ENCODE measurements at places on chromosomes 13 and 19.

DNA sequence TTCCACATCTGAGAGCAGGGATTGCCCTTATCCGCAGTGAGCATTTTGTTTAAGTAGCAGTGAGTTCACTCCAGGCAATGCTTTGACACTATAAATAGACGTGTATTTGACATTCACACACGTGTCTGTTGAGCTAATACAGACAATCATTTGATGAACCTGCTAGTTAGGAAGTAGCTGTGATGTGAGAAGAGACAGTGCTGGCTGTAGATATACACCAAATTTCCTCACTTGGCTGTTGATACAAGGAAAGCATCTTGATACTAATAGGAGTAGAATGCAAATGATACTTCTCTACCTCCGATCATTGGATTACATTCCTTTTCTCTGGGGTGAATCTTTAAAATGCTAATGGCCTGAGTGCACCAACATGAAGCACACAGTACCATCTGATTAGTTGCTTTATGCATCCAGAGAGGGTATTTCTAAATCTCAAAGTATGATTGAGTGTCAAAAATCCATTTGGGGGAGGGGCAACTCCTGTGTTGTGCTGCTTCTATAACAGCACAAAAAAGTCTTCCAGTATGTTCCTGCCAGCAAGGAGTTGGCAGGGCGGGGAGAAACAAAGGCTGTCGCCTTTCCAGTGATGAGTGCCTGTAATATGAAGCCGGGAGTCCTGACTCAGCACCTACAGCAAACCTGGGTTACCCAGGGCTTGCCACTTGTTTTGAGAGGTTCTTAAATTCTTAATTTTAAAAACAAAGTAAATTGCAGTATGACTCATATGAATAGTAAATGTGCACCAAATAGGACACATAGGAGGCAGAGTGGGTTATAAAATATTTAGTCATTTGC is 7.0 kb downstream of the CUL4A start:
- peak; percentile 47 for DNase-seq

DNA sequence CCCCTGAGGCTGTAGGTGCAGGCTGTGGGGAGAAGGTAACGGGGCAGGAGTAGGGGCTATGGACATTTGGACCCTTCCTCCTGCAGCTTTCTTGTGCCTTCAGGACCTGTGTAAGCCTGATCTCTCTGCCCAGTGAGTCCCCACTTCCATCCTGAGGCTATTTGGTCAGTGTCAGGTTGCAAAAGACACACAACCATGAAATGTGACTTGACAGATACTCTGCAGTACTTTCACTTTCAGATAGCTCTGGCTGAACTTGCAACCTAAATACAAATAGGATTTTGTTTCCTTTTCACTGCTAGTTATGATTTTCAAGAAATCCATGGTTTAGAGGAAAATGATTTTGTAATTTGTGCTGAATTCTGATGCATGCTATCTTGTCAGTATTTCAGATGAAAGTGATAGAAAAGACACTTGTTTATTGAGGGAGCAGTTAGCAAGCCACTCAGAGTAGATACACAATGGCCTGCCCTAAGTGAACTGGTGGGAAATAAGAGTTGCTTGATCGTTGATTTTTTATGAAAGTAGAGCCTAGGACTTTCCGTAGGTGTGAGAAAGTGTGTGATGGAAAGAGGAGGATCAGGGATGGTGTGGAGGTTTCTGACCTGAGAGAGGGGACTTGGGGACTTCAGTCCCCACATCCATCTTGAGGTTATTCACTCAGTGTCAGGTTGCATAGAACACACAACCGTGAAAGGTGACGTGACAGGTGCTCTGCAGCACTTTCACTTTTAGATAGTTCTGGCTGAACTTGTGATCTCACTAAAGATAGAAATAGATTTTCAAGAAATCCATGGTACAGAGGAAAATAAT is 18.1 kb upstream of the EID2 start:
- no peak for DNase-seq

GRCh38 chr19:48487948-48488347 is 18.8 kb downstream of the CYTH2 start:
- DNase-seq: peak; percentile 53

GRCh38 chr19:737591-738093 is 13.3 kb upstream of the MISP start:
- DNase-seq: peak; percentile 38

- DNase-seq: peak; percentile 70
Measured at GRCh38 chr19:12838182-12838885, at the start of gene MAST1. MAST1 (plus strand) TSS chr19:12838515; CDS start chr19:12838573, 58 bp downstream.

- DNase-seq: no peak
Measured at GRCh38 chr19:40692212-40692551, 1.7 kb upstream of the NUMBL start.

DNA sequence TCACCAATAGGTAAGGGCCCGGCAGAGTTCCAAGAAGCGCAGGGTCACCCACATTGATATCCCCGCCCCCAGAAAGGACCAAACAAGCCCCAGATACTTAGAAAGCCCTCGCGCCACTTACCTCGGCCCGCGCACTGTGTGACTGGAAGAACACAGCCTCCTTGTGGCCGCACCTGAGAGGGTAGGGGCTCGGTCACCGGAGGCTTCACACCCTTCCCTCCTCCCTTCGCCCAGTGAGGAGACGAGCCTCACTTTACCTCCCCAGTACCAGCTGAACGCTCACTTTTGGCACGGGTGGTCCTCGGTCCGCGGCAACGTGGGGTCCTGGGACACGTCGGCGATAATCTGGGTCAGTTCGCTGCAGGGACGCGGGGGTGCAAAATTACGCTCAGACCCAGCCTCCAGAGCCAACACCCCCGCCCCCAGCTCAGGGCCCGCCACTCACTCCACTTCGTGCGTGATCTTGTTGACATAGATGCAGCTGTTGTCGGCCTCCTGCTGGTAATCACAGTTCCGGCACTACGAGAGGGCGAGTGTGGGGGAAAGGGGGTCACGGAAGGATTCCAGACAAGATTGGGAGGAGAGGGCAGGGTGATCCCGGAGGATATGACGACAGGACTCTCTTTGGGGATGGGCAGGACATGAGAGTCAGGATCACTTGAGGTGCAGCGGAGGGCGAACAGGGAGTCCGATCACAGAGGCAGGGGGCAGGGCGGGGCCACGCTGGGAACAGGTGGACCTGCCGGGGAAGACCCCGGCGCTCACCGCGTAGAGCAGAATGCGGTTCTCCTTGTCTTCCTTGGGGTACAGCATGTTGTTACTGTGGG is 568 bp downstream of the POLR2I start:
- peak; percentile 28 for DNase-seq

DNA sequence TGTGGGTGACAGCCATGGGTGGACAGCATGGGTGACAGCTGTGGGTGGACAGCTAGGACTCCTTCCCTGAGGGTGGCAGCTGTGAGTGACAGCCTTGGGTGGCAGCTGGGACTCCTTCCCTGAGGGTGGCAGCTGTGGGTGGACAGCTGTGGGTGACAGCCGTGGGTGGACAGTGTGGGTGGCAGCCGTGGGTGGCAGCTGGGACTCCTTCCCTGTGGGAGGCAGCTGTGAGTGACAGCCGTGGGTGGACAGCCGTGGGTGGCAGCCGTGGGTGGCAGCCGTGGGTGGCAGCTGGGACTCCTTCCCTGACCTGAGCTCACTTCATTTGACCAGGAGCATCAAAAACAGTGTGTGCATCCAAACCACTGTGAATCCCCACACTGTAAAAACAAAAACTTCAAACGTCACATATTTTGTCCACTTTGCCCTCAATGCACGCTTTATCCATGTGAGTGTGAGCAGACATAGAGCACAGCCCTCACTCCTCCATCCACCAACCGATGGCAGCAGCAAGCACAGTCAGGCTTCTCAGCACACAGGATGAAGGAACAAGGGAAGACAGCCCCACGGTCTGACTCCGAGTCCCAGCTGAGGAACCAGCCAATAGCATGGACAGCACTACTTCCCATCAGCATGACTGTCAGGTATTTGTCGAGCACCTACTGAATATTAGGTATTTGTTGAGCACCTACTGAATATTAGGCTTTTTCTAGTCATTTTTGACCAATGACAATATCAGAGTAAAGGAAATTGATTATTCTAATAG is 1.6 kb upstream of the CFAP97D2 start:
- DNase-seq: no peak

GRCh38 chr13:76799696-76800095 is 86.5 kb downstream of the KCTD12 start:
- DNase-seq: no peak

DNA sequence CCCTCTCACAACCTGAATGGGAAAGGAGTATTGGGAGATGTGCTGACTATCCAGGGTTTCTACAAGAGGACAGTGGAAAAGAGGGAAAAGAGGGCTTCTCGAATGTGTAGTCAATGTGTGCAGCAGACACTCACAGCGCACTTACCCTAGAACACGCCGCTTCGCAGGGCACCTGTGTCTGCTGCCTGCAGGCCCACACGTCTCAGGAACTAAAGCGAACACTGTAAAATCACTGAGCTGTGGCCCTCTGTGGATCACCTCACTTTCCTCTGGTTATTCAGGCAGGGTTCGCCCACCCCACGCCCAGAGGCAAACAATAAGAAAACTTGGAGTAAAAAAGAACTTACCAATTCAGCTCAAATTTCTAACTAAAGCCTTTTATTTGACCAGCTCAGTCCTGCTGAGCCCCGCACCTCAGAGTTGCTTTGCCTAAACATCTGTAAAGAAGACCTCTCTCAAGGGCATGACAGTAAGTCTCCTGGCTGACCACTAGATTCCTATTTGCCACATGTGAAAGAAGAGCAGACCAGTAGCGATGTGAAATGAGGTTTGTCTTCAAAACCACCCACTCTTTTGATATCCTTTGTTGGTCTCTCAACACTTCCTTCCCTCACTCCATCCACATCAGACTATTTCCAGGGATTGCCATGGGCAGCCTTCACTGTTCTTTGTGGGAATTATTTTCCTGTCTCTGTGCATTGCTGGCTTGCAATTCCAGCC is 19.3 kb upstream of the DOCK9 start:
- no peak for DNase-seq

DNA sequence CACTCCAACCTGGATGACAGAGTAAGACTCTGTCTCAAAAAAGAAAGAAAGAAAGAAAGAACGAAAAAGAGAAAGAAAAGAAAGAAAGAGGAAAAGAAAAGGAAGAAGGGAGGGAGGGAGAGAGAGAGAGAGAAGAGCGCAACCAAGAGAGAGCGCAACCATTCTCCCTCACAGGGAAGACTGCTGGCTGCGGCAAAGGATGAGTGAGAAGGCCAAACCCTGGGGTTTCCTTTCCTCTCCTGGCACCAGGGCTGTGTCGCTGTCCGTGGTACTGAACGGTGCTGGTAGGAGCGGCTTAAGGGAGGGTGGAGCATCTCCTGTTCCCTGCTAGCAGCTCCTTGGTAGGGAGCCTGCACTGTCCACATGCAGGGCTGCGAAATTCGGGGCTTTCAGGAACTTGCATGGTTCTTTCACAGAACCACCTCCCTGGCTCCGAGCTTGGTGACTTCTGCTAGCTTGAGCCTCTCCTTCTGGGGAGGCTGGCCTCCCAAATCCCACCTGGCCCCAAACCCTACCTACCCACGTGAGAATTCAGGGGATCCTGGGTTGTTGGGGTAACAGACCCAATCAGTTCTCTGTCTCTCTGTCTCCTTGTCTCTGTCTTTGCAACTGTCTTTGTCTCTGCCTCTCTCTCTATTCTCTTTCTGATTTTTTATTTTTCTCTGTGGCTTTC is 51.1 kb upstream of the ZNRF4 start:
- DNase-seq: peak; percentile 15

GRCh38 chr19:9381361-9381785 is 18.6 kb downstream of the ZNF177 start:
- DNase-seq: no peak

DNA sequence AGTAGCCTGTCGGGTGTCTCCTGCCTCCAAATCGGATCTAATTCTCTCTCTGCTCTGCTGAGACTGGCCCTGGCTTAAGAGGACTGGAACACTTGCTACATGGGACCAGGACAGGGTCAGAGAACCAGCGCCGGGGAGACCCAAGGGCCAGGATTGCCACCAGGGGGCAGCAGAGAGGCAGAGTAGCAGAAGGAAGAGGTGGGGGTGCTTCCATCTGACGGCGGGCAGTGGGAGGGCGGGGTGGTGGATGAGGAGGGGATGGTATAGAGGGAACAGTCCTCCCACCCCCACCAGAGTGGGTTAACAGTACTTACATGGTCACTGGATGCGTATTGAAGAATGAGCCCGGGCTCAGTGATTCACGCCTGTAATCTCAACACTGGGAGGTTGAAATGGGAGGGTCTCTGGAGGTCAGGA is 11.9 kb downstream of the SELENOW start:
- peak; percentile 69 for DNase-seq

GRCh38 chr13:110329798-110330461 is 22.8 kb downstream of the COL4A2 start:
- no peak for DNase-seq

DNA sequence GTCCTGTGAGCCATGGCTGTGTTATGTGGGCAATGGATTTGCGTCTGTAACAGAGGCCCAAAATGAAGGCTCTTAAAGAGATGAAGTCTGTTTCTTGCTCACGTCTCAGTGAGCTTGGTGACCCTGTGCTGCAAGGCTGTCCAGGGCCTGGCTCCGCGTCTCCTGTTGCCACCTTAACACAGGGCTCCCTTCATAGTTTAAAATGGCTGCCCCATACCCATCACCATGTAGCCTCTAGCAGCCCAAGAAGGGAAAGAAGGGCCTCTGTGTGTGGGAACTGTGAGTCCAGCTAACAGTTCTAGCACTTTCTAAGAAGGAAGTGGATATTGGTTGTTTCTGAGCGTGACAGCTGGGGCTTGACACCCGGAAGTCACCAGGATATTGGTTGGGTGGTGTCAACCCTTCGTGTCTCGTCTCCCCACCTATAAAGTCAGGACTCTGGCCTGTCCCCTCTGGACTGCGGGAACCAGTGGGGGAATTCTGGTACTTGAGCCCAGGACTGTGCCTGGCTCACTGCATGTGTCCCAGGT is 20.9 kb downstream of the TMED1 start:
- no peak for DNase-seq

DNA sequence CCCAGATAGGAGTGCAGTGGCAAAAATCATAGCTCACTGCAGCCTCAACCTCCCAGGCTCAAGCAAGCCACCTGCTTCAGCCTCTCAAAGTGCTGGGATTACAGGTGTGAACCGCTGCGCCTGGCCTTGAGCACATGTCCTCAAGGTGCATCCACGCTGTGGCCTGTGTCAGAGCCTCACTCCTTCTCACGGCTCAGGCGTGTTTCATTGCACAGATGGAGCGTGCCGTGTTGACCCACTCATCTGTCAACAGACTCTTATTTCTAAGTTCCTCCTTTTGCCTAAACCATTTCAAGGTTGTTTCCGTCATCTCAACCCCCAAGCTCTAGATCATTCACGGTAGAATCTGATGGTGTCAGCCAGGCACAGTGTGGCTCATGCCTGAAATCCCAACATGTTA is 28.2 kb downstream of the ATP8B3 start:
- DNase-seq: no peak

DNA sequence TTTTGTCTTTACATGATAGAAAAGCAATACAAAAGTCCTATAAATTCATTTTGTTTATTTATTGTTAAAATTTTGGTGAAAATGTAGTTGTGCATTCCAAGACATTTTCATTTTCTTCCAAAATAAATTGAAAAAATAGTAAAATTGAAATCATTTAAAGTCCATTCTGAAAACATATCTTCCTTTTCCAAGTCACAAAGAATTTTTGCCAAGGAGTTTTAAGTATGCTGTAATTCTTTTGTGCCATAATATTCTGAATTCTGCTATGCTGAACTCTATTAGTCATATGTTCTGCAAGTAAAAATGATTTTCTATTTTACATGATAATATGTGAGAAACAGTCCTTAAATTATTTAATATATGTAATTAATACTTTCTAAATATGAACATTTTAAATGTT is 879.6 kb upstream of the SLC10A2 start:
- no peak for DNase-seq

GRCh38 chr13:54879036-54879435 is 1850.4 kb downstream of the OLFM4 start:
- DNase-seq: no peak
